ENCODE measurements at places on chromosomes 3 and 15. TPM values are rescaled to one million over a fixed set of nuclear protein-coding genes. Genes with fewer than 3 reads are reported as not detected.

MESP2 gene
- 0.03 TPM for polyA plus RNA-seq

STX19 gene
- 0.18 TPM for polyA plus RNA-seq

DNA sequence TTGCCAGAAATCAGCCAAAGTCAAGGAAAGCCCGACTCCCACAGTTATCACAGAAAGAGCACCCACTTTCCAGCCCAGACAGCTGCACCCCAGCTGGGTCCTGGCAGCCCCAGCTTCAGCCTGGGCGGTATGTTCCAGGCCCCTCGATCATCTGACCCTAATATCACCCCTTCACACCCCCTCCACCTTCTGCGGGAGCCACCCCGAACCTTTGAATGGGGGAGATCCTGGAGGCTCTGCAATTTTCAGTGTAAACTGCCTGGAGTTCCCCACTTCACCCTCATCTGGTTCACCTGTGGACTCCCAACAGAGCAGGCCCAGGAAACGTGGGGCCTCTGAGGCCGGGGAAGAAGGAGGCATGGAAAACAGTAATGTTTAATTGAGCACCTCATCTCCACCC is 5.9 kb downstream of the PRSS50 start:
- no peak for DNase-seq

GRCh38 chr3:119338754-119339153 is 44.6 kb downstream of the ARHGAP31 start:
- DNase-seq: no peak

LSM3 gene
- 5.7 TPM for polyA plus RNA-seq

DNA sequence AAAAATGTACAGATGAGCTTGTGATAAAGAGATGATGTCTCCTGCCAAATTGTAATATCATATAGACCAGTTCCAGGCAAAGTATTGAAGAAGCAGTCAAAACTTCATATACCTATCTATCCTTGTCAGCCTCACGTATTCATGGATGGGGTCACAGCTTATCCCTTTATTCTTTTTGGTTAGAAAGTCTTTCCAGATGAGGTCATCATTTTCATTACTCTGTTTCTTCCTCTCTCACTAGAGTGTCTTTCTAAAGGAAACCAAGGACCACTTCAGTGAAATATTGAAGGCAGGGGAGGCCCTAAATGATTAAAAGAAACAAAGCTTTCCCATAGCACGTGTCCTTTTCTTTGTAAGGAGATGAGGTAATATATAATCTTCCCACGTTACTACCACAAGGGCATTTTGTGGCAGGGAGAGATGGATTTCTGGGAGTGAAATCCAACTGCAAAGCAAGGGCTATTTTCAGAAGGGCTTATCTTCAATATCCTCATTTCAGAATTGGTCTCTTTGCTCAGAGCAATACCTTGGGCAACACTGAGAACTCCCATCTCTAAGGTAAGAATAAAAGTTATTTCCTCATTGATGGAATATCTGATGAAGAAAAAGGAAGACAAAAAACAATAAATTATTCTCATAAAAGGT is 260.2 kb downstream of the TIGIT start:
- DNase-seq: no peak
